ENCODE measurements at places on chromosomes 16 and 17.

DNA sequence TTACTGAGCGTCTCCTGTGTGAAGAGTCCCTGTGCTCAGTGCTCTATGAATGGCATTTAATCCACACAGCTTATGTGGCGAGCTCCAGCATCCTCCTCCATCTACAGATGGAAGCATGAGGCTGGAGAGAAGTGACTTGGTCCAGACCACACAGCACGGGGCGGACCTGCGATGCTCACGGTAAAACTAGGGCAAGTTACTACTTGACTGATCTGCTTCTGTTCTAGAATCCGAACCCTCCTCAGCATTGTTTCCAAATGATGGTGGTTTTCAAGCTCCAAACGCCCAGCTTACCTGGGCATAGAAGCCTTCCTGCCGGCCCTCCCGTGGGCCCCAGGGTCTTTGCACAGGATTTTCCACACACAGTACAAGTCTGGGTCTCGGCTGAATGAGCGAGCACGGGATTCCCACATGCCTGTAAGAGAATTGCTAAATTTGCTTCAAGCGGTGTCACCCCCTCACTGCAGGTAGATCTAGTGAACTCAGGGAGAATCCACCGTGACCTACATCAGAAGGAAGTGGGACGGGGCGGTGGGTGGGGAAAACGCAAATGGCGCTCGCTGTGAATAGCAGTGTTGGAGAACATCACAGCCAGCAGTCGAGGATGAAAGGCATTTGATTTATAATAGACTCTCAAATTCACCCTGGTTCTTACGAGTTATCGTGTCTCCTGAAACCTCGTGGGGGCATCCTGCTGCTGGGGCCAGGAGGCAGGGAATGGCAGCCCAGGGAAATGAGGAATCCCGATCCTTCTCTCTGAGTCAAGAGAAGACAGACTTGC is 101.1 kb downstream of the CMIP start:
- DNase-seq: no peak

GRCh38 chr16:1678500-1679098 is 520 bp downstream of the JPT2 start:
- DNase-seq: peak; percentile 58

DNA sequence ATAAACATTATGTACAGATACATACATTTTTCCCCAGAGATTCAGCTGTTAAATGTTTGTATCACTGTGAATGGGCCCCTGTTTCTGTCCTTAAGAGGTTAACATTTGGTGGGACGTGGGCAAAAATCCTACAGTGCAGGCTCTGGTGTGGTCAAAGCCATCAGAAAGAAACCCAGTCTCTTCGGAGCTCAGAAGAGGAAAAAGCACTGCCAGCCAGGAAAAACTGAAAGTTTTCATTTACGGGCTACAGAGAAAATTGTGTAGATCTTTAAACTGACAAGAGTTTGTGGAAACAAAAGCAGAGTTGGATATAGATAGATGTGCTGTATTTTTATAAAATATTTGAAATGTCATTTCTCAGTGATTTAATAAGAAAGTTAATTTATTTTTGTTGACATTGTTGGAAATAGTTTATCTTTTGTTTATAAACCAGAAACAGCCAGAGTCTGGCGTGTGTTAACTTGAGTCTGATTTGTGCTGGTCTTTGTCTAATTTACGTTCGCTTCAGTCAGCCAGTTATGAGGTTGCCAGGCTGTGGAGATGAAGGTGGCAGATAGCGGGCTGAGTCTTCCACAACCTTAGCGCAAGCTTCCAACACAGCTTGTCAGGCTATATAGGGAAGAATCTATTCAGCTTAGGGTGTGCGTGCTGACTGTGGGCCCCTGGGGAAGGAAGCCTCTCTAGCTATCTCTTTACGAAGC is 9.5 kb upstream of the TEKT3 start:
- DNase-seq: no peak

DNA sequence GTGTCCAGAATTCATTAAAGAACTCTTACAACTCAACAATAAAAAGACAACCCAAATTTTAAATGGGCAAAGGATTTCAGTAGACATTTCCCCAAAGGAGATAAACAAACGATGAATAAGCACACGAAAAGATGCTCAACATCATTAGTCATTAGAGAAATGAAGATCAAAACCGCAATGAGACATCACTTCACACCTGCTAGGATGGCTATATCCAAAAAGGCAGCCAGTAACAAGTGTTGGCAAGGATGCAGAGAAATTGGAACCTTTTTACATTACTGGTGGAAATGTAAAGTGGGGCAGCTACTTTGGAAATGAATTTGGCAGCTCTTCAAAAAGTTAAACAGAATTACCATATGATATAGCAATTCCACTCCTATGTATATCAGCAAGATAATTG is 42.0 kb downstream of the PITPNM3 start:
- DNase-seq: no peak

GRCh38 chr16:68354816-68355215 is 44.0 kb downstream of the PRMT7 start:
- DNase-seq: no peak

DNA sequence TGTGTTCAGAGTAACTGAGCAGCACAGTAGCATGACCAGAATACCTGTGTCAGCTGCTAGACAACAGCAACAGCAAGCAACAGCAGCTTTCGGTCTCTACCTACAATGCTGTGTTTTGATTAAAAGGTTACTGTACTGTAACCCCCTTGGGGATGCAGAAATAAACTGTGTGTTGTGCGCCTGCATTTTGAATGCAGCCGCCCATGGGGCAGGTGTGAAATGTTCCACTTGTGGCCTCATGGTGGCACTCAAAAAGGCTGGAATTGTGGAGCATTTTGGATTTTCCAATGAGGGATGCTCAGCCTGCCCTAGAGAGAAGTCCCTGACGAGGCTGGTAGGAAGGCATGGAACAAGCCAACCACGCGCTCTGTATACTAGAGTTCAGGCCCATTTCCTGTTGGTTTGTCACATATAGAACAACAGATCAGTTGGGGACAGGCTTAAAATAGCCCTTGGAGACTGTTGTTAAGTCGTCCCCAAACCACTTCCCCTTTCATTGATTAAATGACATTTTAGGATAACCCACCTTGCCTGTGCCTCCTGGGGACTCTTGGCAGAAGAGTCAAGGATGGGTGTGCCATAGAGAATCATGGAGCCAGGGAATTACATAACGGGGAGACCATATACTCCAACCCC is 27.1 kb downstream of the SCPEP1 start:
- no peak for DNase-seq

DNA sequence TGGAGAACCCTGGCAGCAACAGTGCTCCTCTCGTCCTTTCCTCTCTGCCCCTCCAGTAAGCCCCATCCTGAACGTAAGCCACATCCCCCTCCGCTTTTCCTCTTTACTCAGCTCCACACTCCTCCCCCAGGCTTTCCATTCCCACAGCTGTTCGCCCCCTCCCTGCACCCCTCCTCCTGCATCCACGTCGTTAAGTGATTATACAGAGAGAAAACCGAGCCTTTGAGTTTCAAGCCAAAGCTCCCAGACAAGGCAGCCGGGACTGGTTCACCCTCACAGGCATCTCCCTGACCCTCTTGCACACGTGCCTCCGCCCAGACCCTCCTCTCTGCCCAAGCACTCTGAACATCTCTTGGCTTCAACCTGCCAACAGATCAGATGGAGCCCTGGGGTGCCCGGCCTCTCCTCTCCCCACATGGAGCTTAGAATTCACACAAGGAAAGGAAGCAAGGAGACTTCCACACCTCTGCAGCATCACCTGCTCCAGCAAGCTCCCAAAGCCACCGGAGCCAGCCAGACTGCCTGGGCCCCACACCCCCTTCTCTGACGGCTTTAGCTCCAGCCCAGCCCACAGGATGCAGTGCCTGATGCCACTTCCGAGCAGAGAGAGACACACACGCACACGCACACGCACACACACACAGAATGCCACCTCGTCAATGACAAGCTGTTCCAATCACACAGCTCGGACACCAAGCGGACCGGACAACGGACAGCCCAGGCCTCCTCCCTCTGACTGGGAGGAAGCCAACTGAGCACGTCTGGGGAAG is 99.9 kb upstream of the CCL2 start:
- DNase-seq: no peak

DNA sequence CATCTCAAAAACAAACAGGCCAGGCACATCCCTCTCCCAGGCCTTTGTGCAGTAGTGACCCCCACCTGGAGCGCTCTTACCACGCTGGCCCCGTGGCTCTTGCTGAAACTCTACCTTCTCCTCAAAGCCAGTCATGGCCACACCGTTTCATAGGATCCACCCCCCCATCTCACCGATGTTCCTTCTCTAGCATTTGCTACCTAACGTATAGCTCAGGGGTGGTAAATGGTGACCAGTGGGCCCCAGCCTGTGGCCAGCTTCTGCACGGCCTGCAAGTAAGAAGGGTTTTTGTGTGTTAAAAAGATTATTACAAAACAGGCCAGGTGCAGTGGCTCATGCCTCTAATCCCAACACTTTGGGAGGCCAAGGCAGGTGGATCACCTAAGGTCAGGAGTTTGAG is 43.8 kb downstream of the RMI2 start:
- DNase-seq: no peak

GRCh38 chr17:8910969-8911604 is 43.6 kb upstream of the PIK3R6 start:
- DNase-seq: peak; percentile 24

DNA sequence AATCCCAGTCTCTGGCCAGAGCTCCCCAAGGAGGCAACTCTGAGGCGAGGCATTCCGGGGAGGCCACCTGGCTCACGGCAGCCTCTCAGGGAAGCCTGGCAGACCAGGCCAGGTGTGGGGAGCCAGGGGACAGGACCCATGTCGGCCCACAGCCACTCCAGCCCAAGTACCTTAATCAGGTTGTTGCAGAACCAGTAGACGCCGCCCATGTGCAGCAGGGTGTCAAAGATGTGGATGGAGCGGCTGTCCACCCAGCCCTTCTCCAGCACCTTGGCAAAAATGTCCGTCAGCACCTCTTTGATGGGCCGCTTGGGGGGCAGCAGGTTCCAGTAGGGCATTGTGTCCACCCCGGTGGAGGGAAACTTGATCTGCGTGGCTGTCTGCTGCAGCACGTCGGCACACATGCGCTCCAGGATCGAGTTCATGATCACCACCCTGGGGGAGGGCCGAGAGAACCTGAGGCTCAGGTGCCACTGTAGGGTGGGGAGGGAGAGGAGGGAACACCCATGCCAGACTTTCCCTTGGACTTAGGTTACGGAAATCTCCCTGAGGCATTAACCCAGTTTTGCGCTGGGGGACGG is 7.8 kb downstream of the CSF3 start:
- no peak for DNase-seq

DNA sequence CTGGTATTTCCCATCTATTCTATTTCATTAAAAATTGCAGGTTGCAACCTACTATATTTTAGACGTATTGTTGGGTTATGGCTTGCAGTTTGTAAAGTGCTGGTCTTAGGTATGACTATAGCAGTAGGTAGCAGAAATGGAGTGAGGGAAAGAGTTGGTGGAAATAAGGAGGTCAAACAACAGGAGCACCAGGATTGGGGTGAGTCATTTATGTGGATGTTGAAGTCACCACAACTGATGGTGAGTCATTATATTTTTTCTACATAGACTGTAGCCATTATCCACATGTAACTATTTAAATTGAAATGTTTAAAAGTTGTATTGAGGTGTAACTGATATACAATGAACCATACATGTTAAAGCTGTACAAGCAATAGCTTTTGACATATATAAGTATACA is 25.0 kb upstream of the HS3ST3A1 start:
- no peak for DNase-seq

DNA sequence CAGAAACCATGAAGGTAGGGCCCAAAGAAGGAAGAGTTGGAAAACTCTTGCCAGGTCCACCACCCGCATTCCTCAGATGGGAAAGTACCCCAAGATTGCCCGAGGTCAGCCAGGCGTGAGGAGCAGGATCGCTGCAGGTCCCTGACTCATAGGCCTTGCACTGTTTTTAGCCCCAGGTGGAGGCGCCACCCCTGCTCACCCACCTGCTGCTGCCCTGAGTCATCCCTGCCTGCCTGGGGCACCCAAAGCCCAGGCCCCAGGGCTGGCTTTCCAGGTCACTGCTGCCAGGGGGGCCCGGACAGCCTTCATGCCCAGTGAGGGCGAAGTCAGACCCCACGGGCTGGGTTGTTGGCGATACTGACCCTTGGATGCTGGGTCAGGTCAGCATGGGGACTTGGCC is 100.9 kb downstream of the AMFR start:
- DNase-seq: no peak

DNA sequence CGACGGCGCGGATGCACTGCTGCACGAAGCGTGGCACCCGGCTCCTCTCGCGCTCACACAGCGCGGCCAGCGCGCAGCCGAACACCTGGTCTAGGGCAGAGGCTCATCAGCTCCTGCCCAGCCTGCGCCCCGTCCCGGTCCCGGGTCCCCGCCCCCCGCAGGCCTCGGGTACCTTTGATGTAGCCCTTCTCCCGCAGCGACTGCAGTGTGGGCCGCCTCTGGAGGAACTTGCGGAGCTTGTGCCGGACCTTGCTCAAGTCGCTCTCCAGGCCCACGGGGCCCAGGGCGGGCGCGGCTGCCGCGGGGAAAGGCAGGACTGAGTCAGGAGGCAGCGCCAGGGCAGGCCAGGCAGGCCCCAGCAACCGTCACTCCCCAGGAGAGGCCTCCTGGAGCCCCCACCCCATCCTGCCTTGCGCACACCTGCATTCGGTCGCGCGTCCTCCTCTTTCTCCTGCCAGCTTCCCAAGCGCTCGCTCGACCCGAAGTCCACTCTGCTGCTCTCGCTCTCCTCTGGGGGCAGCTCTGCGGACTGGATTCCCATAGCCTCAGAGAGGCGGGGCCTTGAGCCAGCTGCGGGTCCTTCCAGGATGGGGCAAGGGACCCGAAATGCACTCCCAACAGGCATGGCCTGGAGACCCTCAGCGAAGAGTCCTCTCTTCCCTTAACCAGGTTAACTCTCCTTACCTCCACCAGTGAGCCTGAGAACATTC is 36.0 kb downstream of the ARHGAP27 start:
- no peak for DNase-seq

GRCh38 chr16:72092832-72093447 is 480 bp downstream of the TXNL4B start:
- DNase-seq: no peak

DNA sequence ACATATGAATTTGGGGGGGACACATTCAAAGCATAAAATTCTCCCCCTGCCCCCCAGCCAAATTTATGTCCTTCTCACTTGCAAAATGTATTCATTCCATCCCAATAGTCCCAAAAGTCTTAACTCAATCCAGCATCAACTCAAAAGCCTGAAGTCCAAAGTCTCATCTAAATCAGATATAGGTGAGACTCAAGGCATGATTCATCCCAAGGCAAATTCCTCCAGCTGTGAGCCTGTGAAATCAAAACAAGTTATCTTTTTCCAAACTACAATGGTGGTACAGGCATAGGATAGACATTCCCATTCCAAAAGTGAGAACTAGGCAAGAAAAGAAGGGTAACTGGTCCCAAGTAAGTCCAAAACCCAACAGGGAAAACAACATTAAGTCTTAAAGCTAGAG is 5.9 kb upstream of the GOSR2 start:
- no peak for DNase-seq

GRCh38 chr16:2967721-2968161 is 1.4 kb upstream of the PAQR4 start:
- DNase-seq: no peak

All from activated CD4-positive, CD25-positive, alpha-beta regulatory T cell treated with anti-CD3 and anti-CD28 coated beads, Interleukin-2, amount 50 U/mL, for 72 hours (primary cell).